NCI-H1694 (cell line): ENCODE measurements at places on chromosomes 6 and 20.

- DNase-seq, result no peak
These were observed 59.3 kb downstream of the KIF6 start for GRCh38 chr6:39665861-39666260.

- no peak for DNase-seq
These were observed 243.9 kb downstream of the DLL1 start for GRCh38 chr6:170046791-170047626.

- no peak for DNase-seq
These were observed 192.0 kb upstream of the IMPG1 start for GRCh38 chr6:76264468-76264867.

GRCh38 chr6:110731898-110732297, 83.4 kb downstream of the CDK19 start:
- DNase-seq, result no peak

GRCh38 chr6:31901415-31901952, 402 bp downstream of the ZBTB12 start:
- no peak for DNase-seq

DNA sequence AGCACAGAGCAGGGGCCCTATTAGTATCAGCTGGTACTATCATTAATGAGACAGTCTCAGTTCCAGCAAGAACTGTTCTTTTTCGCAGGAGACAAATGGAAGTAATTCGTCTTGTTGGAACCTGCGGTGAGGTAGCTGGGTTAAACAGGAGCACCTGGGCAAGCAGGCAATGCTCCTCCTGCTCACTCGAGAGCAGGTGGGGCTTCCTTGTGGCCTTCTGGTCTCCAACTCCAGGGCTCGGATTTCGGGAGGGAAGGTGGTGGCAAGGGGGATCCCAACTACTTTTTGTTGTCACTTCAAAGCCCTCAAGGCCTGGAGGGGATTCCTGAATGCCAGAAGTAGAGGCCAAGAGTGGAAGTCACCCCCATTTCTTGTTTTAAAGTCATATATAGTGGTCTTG, 1.3 kb upstream of the SPEF1 start:
- no peak for DNase-seq

DNA sequence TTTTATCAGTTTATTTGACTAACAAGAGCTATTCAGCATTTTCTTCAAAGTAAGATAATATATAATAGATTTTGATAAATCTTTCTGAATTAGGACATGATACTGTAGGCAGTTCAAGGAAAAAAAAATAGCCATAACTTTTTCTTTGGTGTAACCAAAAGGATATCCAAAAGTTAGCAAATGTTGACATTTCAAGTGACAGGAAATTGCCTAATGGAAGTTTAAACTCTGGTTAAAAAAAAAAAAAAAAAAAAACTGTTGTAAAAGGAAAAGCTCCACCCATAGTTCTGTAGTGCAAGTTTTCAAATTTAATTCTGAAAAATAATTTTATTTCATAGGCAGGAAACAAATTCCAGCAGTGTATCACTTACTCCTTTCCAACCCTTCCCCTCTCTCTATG, 18.8 kb downstream of the HEBP2 start:
- no peak for DNase-seq

DNA sequence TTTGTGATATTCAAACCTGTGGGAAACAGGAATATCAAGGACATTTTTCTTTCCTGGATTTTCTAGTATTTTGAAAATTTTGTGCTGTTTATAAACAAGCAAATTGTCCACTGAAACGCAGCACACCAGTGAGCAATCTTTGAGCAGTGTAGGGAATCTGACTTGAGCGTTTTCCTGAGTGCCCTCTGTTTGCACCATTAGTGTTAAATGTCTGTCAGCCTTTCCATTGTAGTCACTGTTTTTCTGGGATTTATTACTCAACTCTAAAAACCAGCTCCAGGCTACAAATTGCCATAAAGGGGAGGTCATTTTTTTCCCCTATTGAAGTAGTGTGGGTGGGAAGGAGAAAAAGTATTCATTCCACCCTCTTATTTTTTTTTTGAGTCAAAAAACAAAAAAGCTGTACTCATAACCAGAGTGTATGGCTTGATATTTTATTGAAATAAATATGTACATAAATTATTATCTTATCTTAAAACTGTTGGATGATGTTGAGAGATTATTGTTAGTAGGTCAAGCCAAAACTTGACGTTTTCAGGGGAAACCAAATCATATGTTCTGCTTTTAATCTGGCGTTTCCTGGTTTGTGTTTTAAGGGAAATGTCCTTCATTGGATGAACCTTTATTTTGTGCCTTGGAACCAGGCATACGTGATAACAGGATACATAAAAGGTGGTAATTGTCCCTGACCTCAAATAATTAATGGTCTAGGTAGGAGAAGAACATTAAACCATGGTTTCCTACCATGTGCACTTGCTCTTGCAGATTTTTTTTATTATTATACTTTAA, 51.8 kb downstream of the TSHZ2 start:
- no peak for DNase-seq

GRCh38 chr20:41468994-41469600, 102.5 kb upstream of the EMILIN3 start:
- DNase-seq, result no peak

- no peak for DNase-seq
These were observed 17.7 kb downstream of the RAB22A start for GRCh38 chr20:58327211-58327610.

DNA sequence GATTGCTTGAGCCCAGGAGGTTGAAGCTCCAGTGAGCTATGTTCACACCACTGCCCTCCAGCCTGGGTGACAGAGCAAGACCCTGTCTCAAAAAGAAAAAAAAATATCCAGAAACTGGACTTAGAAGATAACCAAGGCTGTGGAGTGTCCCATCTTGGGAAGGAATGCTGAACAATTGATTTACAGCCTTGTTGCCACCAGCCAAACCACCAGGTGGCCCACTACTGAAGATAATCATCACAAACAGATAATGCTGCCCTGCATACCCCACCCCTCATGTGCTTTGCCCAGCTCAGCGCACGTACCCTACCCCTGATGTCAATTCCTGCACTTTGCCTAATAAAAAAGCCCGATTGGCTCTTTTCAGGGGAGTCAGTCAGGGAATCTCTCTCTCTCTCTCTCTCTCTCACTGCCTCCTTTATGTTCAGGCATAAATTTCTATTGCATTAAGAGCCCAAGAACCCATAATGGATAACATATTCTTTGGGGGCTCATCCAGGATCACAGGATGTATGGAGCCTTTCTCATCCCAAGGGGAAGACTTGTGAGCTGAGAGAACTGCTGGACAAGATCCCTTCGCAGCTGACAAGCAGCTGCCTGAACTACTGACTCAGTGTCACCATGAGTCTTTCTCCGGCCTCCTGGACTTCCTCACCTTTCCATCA, 166.4 kb downstream of the CD24 start:
- DNase-seq, result no peak

DNA sequence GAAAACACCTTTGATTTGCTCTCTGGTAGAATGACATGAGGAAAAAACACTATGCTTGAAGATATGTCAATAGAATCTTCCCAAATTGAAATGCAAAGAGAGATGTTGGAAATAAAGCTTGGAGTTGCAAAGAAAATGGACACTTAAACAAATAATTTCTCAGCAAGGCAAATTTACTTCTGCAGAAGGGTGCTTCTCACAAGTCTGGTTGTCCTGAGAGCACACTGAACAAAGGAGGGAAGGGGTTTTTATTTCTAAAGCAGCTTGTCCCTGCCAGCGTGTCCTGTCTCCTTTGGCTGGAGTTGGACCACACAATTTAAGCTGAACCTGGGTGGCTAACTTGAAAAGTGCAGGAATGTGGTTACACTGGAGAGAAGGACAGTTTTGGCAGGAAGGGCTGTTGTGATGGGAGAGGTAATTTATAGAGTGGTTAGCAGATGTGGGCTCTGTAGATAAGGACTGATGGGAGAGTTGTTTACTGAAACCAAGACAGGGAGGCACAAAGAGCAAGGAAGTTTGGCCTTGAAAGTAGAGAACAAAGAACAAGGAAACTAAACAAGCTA, 454.6 kb upstream of the EYS start:
- DNase-seq, result no peak

DNA sequence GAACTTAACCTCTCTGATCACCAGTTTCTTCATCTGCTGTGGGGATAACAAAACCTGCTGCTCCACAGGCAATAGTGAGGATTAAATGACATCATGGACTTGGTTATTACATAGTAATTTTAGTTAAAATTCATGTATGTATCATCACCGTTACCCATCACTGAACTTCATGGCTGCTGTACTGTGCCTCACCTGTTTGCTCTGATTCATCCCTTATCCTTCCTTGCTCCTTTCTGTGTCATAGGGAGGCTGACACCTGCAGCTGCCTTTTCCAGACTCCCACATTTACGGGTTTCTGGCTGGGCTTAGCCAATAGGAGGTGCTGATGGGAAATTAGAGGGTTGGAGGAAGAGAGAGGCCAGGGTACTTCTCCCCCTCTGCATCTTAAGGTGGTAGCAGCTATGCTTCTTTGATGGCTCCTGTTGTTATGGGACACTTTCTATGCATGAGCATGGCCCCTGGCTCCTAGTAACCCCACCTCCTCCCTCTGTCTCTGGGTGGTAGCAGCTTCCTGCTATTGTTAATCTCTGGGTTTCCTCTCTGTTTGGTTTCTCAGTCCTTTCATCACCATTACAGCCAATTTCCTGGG, 332.1 kb downstream of the DHX35 start:
- DNase-seq, result no peak

DNA sequence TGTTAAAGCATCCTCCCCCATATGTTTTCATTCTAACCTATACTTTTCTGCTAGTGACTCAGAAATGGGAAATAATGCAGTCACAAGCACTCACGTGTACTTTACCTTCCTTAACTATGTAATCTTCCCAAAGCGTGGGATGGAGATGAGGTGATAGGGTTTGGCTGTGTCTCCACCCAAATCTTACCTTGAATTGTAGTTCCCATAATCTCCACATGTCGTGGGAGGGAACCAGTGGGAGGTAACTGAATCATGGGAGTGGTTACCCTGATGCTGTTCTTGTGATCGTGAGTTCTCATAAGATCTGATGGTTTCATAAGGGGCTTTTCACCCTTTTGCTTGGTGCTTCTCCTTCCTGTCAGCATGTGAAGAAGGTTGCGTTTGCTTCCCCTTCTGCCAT, 35.4 kb downstream of the AGPAT4 start:
- DNase-seq, result no peak

DNA sequence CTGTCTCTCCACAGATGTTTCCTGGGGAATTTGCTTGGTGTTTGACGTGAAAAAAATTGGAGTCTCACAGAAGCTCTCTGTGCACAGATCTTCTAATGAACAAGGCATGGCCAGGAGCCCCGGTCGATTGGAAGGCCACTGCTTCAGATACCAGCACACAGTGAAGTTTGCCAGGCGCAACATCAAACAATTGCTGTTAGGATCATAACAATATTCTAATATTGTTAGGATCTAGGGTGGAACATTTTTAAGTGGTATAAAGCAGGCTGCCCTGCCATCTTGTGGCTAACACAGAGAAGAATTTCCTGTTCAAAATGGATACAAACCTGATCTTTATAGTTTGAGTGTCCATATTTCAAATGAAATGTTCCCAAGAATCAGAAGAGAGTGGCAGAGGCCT, 64.1 kb downstream of the C6orf118 start:
- no peak for DNase-seq

- DNase-seq, result no peak
These were observed 43.8 kb downstream of the PTCHD4 start for GRCh38 chr6:48067148-48067712.

DNA sequence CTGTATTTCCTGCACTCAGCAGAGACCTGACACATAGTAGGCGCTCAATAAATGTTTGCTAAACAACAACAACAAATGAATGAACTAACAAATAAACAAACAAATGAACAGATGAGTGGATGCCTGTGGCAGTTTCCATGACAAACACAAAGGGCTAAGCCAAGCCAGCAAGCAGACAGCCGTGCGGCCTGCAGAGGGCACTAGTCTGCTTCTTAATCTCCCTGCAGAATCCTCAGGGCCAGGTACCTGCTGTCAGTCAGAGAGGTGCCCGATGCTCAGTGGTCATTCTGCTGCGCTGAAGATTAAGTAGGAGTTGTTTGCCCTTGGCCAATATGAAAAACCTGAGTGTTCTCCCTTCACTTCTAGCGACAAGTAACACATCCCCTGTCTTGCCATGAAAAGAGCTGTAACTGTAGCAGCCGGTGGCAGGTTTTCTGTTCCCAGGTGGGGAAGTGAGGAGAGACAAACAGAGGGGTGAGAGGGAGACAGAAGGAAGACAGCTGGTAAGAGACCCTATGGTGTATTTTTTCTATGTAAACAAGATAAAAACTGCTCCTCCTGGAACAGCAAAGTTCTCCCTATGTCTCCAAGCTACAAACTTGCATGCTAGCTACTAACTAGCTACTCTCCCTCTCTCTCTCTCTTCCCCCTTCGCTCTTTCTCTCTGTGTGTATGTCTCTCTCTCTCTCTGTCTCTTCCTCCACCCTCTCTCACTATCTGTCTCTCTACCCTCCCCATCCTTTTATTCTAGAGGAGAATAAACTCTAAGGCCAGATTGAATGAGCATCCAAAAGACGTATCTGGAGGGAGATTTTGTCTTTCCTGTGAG, at the start of gene MC3R:
Gene MC3R, plus strand, starts transcription at position 779 of the 829 bp plus-strand sequence. CDS start 112 bp downstream, outside the sequence.
- DNase-seq, result peak; percentile 0

DNA sequence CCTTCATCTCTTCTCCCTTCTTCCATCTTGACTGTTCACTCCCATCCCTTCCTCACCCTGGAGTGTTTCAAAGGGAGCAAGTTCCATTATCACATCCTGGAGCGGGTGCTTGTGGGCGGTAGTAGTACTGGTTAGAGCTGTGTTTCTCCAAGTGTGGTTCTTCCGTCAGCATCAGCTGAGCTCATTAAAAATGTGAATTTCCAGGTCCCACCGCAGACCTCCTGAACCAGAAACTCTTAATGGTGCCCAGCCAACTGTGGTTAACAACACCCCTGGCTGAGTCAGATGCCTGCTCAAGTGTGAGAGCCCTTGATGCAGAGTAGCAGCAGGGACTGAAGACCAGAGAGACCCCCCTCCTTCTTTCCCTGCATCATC, 24.4 kb downstream of the ANGPT4 start:
- DNase-seq, result no peak
